ENCODE measurements at places on chromosomes 4 and X. TPM values are rescaled to one million over a fixed set of nuclear protein-coding genes. Genes with fewer than 3 reads are reported as not detected.
A peak's percentile ranks its signal among the peaks of the same experiment; 100 is the strongest.

Gene UGT2A3
- total RNA-seq: 0.26 TPM

DNA sequence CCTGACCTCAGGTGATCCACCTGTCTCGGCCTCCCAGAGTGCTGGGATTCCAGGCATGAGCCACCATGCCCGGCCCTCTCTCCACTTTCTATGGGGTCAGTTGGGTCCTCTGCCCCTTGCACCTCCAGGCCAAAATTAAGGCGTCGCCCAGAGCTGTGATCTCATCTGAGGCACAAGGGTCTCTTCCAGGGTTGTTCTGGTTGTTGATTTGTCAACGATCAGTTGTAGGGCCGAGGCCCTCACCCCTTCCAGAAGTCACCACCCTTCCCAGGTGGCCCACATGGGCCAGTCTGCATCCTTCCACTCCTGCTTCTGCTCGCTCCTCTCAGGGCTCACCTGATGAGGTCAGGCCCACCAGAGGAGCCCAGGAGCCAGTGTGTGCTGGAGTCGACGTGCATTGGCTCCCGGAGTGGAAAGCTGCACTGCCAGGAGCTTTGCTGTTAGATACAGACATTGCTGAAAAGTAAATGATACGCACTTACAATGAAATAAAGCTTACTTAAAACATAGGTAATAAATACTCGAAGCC lies 14.3 kb upstream of the TMEM271 start:
- no peak for DNase-seq

Gene BMP3
- total RNA-seq: not detected

Gene PIR
- 30.0 TPM for total RNA-seq

DNA sequence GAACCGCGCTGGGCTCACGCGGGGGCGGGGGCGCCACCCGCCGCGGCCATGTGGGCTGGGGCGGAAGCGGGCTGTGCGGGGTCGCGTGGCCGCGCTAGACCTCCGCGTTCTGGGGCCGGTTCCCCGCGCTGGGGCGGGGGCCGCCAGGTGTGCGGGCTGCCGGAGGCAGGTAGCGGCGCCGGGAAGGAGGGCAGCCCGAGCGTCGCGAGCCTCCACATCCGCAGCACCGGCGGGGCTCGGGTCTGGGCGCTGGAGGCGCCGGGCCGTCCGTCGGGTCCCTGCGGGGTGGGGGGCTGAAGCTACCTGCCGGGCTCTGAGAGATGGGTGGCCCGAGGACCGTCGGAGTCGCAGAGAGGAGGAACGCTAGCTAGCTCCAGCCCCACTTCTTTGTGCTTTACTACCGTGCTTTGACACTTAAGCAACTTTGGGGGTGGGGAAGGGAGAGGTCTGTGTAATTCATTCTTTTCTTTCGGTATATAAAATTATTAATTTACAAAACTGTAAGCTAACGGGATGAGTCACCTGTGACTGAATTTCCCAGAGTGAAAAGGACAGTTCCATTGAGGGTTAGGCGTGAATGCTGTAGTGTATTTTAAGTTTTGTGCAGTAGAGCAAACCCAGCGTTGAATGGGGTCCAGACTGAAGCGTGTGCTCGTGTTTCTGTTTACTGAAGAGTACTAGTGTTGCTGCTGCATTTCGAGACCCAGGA lies 689 bp downstream of the METAP1 start:
- DNase-seq: no peak

Gene PRRG3
- total RNA-seq: 0.32 TPM

GRCh38 chr4:168633496-168633895 lies 136.6 kb downstream of the PALLD start:
- no peak for DNase-seq

Gene MAGED1
- 61.7 TPM for total RNA-seq

GRCh38 chr4:112523008-112523721 lies 7.2 kb upstream of the NEUROG2 start:
- DNase-seq: no peak

Gene CYSLTR1
- 4.7 TPM for total RNA-seq

Gene DAPP1
- 4.9 TPM for total RNA-seq

DNA sequence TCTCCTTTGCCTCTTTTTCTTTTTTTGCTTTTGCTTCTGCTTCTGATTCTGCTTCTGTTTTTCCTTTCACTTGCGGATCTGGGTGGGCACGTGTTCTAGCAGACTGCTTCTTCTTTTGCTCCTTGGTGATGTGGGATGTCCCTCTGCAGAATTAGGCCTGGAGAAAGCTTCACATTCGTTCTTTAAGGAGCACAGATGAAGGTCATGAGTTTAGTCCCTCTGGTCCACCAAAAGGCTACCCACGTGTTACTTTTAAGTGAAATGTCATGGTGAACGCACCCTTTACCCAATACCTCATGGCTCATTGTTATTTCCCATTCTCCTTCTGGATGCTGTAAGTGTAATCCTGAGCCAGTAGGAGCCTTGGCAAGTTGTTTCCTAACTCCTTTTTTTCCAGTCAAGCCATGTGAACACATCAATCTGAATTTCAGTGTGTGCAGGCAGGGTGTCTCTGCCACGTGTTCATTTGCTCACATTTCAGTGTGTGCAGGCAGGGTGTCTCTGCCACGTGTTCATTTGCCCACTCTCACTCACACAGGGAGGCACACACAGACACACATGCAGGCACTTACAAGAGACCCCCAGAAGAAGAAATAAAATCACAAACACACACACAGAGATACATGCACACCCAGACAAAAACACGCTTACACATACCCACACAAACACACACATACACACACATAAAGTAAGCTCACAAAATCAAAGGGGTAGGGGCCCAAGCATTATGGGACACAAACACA lies 36.9 kb downstream of the NBDY start:
- no peak for DNase-seq

Gene CAMK2D
- total RNA-seq: 58.0 TPM

DNA sequence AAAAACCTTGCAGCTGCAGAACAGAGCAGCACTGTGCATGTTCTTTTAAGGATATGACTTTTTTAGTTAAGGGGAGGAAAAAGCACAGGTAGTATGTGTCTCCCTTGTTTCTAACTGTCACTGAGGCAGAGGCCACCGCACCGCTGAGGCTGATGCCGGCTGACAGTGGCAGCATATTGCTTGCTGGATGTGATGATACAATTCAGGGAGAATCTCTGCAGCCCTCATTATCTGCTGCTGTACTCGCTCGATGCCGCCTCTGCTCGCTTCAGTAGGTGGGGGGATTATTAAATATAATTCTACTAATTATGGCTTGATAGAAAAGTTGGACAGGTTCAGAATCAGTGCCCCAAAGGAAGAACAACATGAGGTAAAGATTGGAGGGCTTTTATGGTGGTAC lies 378.8 kb upstream of the NOCT start:
- no peak for DNase-seq

- DNase-seq: no peak
These were observed 77.2 kb upstream of the SLC34A2 start for GRCh38 chr4:25578432-25578831.

DNA sequence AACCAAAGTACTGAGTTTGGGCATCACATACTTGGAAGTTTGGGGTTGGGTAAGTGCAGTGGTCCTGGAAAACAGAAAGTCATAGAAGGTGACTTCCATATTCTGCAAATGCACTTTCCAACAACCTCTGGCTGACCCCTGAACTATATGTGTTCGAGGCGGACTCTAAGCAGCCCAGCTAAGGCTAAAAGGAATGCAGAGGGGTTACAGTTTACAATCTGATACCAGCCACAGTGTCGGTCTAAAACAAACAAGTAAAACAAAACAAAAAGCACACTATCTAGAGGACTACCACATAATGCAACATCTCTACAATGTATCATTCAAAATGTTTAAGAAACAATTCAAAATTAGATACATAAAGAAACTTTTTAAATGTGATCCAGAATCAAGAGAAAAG lies 185.6 kb downstream of the ADAMTS3 start:
- DNase-seq: no peak

- DNase-seq: no peak
These were observed 3.6 kb downstream of the ARHGAP24 start for GRCh38 chr4:85478576-85478975.

DNA sequence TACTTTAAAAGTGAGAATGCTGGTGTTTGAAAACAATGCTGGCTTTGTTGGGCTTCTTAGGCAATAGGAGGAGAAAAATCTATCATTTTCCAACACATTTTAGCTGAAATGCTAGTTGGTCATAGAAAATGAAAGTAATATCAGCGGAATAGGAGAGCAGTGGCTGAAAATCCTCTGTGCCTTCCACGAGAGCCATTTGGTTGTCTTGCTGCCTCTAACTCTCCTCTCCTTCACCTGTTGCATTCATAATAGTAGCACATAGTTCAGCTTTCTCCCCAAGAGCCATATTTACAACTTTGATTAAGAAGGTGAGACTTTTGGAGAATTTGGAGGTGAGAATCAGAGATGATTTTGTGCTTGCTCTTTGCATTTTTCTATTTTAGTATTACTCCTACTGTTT lies 849.4 kb upstream of the FTHL17 start:
- no peak for DNase-seq

DNA sequence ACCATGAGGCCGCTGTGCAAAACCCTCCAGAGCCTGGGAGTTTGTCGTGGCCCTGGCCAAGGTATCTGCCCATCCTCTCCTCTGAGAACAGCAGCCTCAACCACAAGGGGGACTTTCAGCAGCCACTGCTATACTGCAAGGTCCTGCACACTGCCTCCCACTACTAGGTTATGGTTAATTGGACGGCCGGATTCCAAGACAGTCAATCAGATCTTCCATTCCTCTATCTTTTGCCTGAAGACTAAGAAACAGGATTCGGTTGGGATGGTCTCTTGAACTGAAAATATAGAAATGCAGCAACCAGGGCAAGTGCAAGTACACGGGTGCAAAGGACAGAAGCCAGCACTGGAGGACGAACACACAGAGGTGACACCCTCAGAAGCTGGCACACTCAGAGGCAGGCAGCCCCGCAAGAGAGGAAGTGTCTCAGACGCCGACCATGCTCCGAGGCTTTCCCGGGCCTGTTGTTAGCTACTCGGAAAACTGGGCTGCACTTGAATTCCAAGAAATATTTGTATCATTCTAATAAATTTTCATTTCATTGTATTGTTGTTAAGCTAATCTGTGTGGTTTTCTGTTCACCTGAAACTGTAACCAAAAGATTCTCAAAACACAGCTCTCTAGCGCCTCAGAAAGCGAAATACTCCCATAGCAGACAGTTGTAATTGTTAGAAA lies 63.3 kb downstream of the AFAP1 start:
- no peak for DNase-seq

Gene LRP2BP
- total RNA-seq: 0.64 TPM

- DNase-seq: no peak
These were observed 482 bp downstream of the RNF4 start for GRCh38 chr4:2469192-2469984.

DNA sequence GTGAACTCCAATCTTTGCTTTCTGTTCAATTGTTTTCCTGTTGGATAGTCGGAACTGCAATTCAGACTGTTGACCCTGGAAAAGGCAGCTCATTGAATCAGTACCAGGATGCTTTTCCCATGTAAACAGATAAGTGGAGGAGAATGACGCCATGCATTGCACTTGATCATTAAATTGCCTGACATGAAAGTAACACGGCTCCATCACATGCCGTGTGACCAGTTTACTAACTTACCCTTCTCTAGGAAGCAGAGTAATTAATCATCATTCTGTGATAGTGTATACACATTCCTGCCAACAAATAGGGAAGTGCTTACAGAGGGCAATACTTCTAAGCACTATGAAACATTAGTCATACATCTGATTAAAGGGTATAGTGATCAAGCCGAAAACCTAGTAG lies 101.4 kb downstream of the PPARGC1A start:
- no peak for DNase-seq

Gene CSAG1
- not detected for total RNA-seq

DNA sequence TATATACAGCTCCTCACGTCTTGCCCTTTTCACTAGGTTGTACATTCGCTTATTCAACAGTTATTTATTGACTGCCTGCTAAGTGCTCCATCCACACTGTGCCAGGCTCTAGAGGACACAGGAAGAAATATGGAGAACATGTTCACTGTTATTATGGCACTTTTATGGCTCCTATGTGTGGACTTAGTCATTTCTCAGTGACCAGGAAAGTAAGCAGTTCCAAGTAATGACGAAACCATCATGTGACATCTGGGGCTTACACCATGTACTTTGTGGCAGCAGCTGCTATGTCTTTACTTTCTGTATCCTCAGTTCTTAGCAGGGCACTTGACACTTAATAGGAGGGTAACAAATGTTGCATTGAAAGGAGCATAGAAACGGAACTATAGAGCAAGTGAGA lies 278.0 kb downstream of the ANK2 start:
- DNase-seq: no peak

DNA sequence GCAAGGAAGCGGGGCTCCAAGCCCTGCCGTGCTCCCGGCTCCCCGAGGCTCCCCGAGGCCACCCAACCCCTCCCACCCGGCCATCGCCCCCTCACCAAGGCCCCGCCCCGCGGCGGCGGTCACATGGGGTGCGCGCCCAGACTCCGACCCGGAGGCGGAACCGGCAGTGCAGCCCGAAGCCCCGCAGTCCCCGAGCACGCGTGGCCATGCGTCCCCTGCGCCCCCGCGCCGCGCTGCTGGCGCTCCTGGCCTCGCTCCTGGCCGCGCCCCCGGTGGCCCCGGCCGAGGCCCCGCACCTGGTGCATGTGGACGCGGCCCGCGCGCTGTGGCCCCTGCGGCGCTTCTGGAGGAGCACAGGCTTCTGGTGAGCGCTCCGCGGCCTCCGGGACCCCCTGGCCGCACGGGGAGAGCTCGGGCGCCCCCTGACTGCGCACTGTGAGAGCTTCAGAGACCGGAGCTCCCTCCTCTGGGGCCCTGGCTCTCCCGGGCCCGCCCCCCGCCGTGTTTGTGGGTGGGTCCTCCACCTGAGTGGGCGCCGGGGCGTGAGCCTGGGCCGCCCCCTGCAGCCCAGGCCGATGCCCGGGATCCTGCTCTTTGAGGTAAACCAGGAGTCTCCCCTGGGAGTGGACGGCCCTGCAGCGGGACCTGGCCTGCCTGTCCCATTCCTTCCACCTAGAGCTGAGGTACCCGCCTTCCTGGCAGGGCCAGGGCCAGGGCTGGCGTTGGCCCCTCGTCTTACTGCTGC lies at the start of gene IDUA:
Gene IDUA, plus strand, starts transcription at position 166 of the 745 bp plus-strand sequence. Its CDS starts 41 bp downstream, at position 207.
- peak; percentile 95 for DNase-seq

DNA sequence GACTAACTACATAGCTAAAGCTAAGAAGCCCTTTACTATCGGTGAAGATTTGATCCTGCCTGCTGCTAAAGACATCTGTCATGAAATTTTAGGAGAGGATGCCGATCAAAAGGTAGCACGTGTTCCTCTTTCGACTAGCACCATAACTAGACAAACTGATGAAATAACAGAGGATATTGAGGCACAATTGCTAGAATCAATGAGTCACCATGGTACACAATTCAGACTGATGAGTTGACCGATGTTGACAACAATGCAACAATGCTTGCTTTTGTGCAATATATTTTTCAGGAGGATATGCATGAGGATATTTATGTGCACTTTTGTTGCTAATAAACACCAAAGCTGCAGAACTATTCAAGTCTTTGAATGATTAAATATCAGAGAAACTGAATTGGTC lies 24.3 kb downstream of the TBCK start:
- DNase-seq: no peak
